ENCODE measurements at places on chromosomes 11 and 22.

GRCh38 chr11:86775361-86775760 lies 25.0 kb upstream of the PRSS23 start:
- H3K27ac ChIP-seq, result no peak overlapping the region
- no peak overlapping the region for H3K4me3 ChIP-seq
- no peaks in the 10 kb centered on the region for H3K27me3 ChIP-seq
- H3K36me3 ChIP-seq, result no peaks in the 10 kb centered on the region
- no peak for DNase-seq

GRCh38 chr11:109970516-109971183 lies 122.5 kb upstream of the ZC3H12C start:
- no peak for DNase-seq
- no peaks in the 10 kb centered on the region for H3K36me3 ChIP-seq
- H3K4me3 ChIP-seq, result no peak overlapping the region
- H3K4me1 ChIP-seq, result peaks cover 23% of the 10 kb centered on the region

DNA sequence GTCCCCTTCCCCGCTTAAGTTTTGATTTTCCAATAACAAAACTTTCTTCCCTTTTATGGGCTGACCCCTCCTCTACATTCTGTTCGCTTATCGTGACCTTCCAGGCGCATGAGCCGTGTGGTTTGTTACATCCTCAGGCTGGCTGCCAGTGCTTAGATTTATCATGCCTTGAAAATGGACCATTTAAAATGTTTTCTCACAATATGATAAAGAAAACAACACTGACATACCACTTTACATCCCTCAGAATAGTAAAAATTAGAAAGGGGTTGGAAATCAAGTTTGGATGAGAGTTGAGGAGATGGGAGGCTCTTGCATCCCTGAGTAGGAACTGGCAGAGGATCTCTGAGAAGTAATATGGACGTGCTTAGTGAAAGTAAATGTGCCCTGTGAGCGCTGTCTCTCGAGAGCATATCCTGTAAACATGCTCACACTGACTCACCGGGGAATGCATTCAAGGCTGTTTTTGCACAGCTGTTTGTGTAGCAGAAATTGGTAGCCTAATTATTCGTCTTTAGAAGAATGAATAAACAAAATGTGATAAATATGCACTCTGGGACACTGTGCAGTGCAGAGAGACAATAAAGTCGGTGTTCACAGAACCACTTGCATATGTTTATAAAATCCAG lies 17.1 kb upstream of the TOLLIP start:
- no peak overlapping the region for H3K4me3 ChIP-seq
- H3K4me1 ChIP-seq, result no peaks in the 10 kb centered on the region
- H3K27me3 ChIP-seq, result no peaks in the 10 kb centered on the region
- H3K27ac ChIP-seq, result no peak overlapping the region

- H3K4me1 ChIP-seq, result no peaks in the 10 kb centered on the region
Observed at GRCh38 chr22:48893288-48894063, 934.2 kb downstream of the BRD1 start.

DNA sequence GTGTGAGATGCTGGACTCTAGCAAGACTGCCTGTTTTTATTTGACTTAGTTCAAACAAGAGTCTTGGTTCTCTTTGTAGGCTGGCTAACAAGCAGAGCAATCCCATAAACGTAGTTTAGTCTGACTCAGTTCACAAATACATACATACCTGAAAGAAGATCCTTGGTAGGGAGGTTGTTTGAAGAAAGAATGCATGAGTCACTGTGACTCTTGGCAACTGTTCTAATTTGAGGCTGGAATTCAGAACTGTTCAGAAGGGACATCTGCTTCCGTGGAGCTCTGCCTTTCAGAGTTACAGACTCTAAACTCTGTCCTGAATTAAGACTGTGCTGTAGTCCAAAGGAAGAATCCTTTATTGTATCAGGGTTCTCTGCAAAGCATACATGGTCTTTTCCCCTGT lies 32.2 kb downstream of the C2CD3 start:
- no peak overlapping the region for H3K4me3 ChIP-seq
- H3K4me1 ChIP-seq, result peaks cover 38% of the 10 kb centered on the region
- peaks cover 38% of the 10 kb centered on the region for H3K36me3 ChIP-seq
- DNase-seq, result peak; percentile 13
- no peaks in the 10 kb centered on the region for H3K27me3 ChIP-seq

DNA sequence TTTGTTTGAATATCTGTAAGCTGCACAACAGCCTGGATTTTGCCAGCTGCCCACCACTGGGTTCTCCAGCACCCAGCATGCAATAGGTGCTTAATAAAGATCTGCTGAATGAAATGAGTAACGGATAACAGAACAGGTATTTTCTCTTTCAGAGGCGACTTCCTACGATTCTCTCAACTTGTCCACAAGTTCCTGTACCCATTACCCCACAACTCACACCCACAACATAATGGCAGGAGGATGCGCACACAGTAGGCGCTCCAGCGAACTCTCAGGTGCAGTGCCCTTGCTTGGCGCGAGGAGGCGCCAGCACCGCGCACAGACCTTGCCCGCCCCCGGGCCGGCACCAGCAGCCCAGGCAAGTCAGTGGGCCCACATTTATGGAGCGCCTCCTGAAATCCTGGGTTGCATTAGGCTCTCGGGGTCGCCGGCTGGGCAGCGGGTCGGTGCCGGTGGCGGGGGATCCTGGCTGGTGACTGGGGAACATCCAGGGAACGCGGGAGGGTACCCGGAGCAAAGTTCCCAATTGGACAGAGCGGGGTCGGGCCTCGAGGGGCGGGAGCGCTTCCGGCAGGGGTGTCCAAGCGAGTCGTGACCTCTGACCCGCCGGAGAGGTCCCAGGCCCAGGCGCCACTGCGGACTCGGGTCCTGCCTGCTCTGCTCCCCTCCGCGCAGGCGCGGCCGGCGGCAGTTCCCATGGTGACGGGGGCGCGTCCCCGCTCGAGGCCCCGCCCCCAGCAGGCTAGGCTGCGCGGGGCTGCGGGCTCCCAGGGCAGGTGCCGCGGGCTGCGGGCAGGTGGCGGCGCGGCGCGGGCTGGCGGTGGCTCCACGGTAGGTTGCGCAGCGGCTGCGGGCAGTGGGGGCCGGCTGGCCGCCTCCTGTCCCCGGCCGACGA lies at the start of gene KIAA1671:
TSS of gene KIAA1671 (plus strand) at position 775 of the 895 bp plus-strand sequence. CDS start 75,284 bp downstream, outside the sequence.
- H3K27me3 ChIP-seq, result no peaks in the 10 kb centered on the region
- H3K36me3 ChIP-seq, result no peaks in the 10 kb centered on the region
- H3K27ac ChIP-seq, result peak within 1 kb of the TSS; percentile 85
- peak within 1 kb of the TSS; percentile 71 for H3K4me3 ChIP-seq
- DNase-seq, result peak; percentile 73
- peaks cover 35% of the 10 kb centered on the region for H3K4me1 ChIP-seq

Measured in tibial nerve (tissue), 4 donors.